Activated CD8-positive, alpha-beta memory T cell treated with anti-CD3 and anti-CD28 coated beads, Interleukin-2, amount 50 U/mL, for 4 hours (primary cell): ENCODE measurements at places on chromosomes 5 and 9.
A peak's percentile ranks its signal among the peaks of the same experiment; 100 is the strongest.

- DNase-seq, result no peak
These were observed 170.2 kb upstream of the IRX2 start for GRCh38 chr5:2921651-2922050.

- DNase-seq, result no peak
These were observed 11.2 kb downstream of the ENC1 start for GRCh38 chr5:74629326-74629725.

- no peak for DNase-seq
These were observed 156.6 kb upstream of the IRX2 start for GRCh38 chr5:2908086-2908485.

- no peak for DNase-seq
These were observed 675.7 kb upstream of the FTMT start for GRCh38 chr5:121175986-121176385.

DNA sequence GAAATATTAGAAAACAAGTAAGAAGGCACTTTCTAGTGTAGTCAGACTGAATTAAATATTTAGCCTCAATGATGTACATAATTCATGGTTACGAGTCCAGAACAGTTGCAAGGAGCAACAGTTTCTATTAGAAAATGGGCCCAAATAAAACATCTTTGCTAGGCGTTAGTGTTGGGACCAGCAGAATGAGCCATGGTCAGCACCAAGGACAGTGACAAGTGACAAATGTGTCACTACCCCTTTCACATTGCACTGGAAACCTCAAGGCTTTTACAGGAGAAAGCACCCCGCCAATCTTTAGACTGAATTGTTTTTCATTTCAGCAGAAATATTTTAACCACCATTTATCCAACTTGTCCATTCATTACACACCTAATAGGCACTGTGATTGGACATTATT, 301.3 kb upstream of the ADCY2 start:
- DNase-seq, result no peak

- DNase-seq, result no peak
These were observed 232.3 kb upstream of the TBCA start for GRCh38 chr5:78008356-78008967.

GRCh38 chr5:156888520-156888919, 38.4 kb downstream of the PPP1R2B start:
- DNase-seq, result no peak

DNA sequence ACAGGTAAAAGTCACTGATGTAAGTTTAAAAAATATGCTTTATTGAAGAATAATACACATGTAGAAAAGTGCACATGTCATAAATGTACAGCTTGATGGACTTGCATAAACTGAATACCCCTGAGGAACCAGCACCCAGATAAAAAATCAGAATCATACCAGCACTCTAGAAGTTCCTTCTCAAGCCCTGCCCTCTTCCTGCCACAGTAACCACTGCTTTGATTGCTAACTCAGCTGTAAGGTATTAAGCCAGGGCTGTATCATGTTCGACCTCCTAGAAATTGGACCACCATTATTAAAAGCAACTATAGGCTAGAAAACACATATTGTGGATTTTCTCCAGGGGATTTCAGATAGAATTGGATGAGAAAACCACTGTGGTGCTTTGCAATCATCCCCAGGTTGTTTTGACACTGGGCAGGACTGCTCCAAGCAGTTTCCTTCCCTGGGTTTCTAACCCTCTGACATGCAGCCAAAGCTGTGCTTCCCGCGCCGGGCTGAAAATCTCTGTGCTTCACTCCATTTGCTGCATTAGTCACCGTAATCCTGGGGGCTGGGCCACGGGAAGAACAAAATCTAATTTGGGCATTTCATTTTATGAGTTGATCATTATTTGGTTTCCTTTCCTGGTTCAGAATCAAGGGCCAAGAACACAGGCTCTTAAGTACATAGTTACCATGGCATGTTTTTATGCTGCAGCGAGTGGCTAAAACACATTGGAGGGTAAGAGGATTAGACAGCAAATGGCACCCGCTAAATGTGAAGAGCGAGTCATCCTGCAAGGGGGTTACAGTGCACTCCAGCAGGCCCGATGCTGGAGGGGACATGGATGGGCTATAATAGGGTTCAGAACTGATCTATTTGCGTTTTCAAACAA, 139.4 kb upstream of the IL12B start:
- DNase-seq, result no peak

- peak; percentile 8 for DNase-seq
These were observed 35.1 kb upstream of the ORM1 start for GRCh38 chr9:114287763-114288192.

DNA sequence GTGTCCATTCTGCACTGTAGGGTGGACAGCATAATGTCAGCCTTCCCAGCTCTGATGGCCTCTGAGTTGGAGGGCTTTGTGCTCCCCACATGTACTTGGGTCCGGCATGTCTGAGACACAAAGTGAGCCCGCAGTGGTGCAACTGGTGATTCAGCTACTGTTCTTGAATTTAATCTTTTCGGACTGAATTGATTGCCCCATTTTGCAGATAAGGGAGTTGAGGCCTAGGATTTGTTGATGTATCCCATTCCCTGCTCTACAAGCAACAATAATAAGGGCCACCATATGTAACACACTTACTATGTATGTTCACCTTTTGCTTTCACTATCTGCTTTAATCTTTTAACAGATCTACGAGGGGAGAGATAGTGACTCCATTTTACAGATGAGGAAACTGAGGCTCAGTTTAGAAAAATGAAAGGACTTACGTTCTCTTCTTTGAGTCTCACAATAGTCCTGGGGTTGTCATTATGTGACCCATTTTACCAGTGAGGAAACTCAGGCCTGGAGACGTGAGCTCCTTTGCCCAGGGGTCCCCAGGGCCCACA, 4.5 kb downstream of the GSN start:
- no peak for DNase-seq

DNA sequence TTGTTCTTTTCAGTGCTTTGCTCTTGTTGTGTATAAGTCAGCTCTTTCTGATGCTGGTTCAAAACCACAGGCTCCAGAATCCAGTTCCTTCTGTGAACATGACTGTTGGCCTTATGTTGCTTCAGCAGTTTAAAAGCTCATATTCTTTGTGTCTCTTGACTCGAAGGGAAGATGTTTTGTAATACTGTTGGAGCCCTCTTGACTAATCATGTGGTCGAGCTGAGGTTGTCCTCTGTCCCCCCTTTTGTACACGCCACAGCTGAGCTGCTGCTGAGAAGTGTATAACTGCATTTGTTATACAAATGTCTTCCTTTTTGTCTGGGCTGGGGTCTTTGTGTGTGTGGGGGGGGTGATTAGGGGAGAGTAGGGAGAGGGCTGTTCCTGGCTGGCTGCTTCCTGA, 35.8 kb downstream of the SLC36A1 start:
- DNase-seq, result no peak

GRCh38 chr9:129141066-129142041, 30.1 kb downstream of the PTPA start:
- no peak for DNase-seq

GRCh38 chr9:14433351-14434157, 119.6 kb upstream of the NFIB start:
- no peak for DNase-seq

GRCh38 chr5:120527251-120527650, 63.2 kb downstream of the PRR16 start:
- no peak for DNase-seq

- DNase-seq, result no peak
These were observed 111.4 kb upstream of the FER start for GRCh38 chr5:108636135-108636853.

DNA sequence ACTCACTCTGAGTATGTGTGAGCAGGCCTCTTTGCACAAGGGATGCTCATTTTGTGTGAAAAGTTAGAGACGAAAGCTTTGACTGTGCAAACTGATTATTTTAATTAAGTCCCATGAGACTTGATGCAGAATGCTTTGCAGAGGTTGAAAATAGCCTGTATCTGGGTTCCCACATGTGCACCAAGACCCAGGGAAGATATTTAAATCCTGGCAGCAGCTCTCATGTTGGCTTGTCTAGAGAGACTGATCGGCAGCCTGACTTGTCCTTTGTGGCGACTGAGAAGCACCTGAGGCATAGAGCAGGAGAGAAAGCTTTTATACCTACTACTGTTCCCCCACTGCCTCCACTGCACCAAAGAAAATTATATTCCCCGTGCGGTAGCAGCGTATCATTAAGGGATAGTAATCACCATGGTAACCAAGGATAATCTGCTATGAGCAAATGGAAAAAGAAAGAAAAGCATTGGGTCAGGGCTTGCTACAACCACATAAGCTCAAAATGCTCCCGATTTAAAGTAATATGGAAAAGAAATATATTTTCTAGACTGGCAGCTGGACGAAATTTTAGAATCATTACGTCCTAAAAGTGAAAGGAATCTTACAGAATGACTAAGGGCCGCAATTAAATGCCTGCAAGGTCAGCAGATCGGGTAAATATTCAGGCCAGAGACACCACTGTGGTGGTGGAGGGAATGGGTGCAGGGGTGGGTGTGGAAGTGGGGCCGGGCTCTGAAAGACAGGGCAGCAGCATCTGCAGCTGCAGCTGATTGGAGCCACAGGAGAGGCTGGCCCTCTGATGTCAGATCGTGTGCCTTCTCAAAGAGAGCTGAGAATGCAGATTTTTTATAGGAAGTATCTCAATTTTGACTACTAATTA, 135.3 kb upstream of the EPB41L4A start:
- no peak for DNase-seq

DNA sequence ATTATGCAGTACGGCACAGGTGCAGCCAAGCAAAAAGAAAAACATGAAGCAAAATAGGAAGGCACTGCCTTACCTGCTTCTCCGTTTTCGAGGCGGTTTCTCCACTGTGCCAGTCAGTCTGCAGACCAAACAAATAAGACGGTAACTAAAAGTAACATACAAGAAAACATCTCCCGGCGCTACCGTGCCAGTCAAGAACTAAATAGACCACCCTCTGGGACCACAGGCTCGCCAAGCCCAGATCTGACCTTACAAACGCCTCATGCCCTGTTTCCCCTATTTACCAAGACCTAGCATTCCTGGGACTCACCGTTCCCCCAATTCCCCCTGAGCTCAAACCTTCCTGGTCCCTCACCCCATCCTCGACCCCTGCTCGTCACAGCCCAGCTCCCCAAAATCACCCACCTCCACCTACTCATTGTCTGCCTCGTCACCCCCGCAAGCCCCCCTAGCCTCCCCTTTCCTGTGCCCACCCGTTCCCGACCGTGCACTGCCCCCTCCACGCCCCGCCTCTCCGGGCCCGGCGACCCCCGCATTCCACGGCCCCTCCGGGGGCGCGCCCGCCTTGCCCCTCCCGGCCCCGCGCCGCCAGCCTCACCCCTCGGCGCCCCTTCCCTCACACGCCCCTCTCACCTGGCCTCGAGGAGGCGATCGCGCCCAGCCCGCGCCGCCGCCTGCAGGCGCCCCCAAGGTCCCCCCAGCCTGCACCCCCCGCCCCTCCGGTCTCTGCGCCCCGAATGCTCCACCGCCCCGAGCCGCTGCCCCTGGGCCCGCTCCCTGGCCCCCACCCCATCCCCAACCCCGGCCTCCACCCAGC, 560 bp downstream of the SCAI start:
- DNase-seq, result no peak

DNA sequence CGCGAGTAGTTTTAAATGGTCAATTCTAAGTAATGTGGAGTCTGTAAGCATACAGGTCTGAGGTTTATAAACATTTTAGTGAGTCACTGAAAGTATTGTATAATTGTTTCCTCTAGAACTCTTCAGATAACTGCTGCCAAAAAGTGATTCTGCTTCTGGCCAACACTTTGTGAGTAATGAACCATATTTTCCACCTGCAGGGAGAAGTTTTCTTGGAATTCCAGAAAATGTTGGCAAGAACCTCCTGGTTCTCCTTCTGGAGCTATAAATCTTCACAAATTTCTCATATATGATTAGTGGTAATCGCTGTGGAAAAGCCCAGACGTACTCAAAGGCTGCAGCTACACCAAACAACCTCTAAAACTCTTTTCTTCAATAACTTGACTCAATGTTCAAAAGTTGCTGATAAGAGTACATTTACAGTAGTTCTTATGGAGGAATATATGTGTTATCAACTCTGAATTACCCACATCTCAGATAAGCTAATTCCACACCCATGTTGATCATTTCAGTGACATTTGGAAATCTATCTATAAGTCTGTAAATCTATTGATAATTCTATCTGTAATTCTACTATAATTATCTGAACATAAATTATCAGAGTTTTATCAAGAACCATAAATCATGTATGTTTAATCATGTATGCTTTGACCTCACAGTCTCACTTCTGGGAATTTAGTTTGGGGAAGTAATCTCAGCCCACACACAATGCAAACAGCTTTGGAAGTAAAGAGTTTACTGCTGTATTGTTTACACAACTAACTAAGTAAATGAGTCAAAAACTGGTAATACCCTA, 74.1 kb downstream of the FNBP1 start:
- DNase-seq, result no peak

DNA sequence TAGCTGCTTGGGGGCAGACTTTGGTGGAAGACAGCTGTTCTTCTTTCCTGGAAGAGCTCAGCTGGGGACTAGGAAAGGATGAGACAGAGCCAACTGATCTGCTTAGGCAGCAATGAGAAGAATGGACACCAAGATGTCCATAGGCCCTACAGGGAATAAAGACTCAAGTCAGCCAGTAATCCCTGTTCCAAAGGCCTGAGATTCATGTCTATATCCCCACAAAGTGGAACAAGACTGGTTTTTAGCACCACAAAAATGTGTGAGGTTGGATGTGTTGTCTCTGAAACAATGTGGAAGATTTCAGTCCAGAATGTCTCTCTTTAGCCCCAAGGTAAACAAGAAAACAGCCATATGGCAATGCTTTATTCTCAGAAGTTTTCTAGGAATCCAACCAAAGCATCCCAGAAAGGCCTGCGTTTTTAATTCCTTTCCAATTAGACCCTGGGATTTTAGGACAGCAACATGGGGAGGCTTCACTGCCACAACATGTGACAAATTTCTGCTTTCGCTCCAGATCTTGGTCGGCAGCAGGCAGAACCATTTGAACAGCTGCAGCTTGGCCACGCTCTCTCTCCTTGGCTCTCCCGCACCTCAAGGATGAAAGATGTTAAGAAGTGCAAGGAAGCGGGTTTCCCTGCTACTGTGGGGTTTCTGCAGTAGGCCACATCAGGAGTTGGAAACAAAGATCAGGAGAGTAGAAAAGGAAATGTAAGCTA, 245.1 kb downstream of the FSTL4 start:
- DNase-seq, result no peak

- DNase-seq, result no peak
These were observed 8.4 kb downstream of the SARDH start for GRCh38 chr9:133729617-133730281.

DNA sequence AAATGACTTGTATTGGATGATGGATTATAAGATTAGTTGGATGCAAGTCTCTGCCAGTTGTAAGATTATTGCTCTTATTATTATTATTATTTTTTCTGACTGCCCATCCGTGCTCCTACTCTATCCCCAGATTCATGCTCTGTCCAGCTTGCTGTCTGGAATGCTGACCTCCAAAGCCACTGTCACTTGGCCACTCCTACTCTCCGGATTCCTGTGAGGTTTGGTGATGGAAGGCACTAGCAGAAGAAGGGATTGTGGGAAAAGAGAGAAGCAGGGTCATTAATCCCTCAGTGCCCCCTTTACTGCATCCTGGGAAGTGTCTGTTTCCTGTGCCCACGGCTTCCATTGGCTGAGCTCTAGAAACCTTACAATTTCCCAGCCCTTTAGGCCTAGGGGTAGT, 76.3 kb upstream of the IL12B start:
- DNase-seq, result no peak

GRCh38 chr5:148932355-148932935, 106.0 kb downstream of the ADRB2 start:
- no peak for DNase-seq
